ENCODE measurements at places on chromosomes 12 and 14.

GRCh38 chr12:76915361-76916169 lies 36.7 kb upstream of the CSRP2 start:
- no peak for DNase-seq

DNA sequence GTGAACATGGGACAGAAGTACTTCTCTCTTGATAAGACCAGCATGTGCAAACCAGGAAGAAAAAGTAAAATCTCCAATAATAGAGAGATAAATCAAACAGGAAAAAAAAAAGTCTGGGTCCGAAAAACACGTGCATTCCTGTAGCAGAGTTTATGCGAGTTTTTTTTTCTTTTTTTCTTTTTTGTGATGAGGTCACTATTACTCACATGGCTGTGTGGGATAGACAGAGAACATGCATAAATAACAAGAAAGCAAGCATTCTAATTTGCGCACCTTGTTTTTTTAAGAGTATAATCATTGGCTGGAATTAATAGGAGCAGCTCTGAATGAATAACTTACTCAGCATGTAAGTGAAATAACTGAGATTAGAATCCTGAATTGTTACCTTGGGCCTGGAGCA lies 91.9 kb upstream of the CPM start:
- DNase-seq, result no peak

DNA sequence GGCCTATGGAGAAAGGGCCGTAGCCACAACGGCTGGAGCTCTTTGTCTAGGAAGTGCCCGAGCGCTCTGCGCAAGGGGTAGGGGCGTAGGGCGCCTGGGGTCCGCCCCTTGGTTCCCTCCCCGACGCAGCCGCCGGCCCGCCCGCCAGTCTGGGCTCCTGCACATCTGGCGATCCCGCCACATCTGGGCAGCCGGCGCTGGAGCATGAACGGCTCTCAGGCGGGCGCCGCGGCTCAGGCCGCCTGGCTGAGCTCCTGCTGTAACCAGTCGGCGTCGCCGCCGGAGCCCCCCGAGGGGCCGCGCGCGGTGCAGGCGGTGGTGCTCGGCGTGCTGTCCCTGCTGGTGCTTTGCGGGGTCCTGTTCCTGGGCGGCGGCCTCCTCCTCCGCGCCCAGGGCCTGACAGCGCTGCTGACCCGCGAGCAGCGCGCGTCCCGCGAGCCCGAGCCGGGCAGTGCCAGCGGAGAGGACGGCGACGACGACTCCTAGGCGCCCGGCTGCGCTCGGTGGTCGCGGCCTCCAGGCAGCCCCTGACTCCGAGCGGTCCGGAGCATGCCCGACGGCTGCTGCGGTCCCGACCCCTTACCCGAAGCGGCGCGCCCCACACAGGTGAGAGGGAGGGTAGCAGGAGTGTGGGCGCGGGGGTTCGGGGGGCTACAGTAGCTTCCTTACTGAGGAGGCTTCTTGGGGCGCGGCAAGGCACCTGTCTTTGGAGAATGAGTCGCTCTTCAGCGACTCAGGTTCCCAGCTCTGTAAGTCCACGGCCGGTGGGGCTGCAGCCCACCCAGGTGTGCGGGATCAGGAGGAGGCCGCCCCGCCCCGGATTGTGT lies at the start of gene SMIM41:
Gene SMIM41 (plus strand): TSS at position 129 of the 827 bp plus-strand sequence. CDS start 76 bp downstream, at position 205.
- no peak for DNase-seq

GRCh38 chr14:92088494-92088893 lies 17.9 kb downstream of the ATXN3 start:
- DNase-seq, result no peak

DNA sequence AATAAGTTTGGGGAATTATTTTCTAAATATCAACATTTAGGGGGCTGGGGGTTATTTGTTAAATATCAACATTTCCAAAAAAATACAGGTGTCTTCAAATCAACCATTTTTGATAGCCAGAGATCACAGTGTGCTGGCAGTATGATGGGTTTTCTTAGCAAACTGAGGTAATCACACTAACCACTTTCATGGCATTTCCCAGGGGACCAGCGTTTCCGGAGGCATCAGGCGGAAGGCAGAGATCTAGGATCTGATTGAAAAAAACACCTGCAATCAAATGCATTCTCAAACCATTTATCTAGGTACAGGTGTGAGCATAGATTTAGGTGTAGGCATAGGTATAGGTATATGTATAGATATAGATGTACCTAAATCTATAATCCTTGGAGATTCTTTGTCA lies 34.6 kb downstream of the GLRX5 start:
- no peak for DNase-seq

GRCh38 chr12:124191024-124191359 lies 103.9 kb upstream of the RFLNA start:
- DNase-seq, result peak; percentile 6

GRCh38 chr14:86604561-86604960 lies 1074.6 kb downstream of the FLRT2 start:
- DNase-seq, result no peak

DNA sequence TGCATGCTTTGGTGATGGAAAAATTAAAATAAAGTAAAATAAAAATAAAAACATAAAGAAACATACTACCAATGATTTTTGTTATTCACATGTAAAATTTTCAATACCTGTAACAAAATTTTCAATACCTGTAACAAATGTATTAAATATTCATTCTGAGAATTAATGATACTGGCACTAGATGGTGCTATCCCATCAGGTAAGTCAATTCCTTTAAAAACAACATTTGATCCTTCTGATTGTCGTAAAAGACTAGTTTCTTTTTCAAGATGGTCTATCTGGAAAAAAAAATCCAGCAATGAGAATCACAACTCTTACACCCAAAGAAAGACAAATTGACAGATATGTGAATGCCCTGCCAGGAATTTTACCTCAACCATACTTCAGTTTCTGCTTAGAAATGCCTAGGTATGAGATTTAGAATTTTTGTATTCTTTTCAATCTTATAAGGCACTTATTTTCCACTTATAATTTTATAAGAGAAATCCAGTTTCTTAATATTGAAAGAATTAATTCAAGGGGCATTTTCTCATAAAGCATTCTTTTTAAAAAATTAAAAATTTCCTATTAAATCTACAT lies 30.7 kb downstream of the CEP290 start:
- DNase-seq, result no peak

DNA sequence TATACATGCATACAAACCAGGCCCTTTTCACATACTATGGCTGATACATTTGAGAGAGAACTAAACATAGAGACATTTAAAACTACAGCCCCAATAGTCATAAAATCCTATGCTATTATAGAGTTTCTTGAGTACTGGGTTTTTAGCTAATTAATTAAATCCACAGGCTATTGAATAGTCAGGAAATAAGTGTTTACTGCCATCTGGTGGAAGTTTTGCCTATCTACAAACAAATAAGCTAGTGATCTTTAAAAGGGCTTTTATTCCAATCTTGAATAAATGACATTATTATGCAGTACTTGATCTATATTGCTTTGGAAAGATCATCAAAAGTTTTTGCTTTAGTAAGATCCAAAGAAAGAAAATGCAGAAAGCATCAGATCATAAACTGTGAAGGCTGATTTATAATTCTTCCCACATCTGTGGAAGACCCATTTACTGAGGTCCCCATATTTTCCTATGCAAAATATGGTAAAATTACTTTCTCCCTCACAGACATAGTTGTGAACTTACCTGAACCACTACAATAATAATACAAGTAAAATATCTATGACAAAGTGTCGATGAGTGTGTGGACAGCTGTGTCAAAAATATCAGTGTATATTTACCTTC lies 131.3 kb downstream of the ITPR2 start:
- DNase-seq, result peak; percentile 55

DNA sequence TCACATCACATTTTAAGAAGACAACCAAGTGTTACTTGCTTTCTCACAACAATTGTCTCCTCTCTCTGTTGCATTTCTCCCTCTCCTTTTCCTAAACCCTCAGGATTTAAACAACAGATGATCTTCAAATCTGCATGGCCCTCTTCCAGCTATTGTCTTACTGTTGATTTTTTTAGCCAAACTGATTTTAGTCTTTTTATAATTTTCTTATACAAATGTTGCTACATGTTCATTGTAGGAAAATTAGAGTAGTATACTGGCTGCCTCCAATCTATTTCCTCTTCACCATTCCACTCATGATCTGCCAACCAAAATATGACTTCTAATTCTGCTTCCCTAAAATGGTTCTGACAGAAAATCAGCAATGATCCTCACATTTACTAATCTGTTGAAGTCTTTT lies 1.4 kb upstream of the KERA start:
- DNase-seq, result no peak

DNA sequence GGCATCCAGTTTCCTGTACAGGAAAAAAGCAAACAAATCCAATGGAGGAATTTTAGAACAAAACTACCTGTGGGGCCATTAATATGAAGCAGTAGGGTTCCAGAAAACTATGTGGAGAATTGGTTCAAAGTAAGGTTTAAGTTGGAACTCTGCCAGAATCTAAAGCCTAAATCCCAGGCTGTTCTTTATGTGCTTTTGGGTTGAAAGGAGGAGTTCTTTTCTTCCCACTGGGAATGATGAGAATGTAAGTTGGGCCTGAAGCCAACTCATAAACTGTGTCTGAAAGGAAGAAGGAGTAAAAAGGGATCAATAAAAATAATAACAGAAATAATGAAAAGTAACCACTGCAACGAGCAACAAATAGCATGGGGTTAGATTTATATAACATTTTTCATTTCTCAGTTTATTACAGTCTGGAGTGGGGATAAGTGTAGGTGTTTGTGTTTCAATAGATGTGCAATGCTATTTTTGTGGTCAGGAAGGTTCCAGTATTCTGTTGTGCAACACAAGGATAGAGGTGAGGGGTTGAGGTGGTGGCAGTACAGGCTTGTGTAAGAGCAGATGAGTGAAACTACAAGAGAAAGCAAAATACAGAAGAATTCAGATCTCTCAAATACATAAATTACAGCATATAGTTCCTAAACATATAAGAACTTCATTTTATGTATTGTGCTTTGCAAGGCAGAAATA lies 373.6 kb downstream of the EMP1 start:
- DNase-seq, result no peak

DNA sequence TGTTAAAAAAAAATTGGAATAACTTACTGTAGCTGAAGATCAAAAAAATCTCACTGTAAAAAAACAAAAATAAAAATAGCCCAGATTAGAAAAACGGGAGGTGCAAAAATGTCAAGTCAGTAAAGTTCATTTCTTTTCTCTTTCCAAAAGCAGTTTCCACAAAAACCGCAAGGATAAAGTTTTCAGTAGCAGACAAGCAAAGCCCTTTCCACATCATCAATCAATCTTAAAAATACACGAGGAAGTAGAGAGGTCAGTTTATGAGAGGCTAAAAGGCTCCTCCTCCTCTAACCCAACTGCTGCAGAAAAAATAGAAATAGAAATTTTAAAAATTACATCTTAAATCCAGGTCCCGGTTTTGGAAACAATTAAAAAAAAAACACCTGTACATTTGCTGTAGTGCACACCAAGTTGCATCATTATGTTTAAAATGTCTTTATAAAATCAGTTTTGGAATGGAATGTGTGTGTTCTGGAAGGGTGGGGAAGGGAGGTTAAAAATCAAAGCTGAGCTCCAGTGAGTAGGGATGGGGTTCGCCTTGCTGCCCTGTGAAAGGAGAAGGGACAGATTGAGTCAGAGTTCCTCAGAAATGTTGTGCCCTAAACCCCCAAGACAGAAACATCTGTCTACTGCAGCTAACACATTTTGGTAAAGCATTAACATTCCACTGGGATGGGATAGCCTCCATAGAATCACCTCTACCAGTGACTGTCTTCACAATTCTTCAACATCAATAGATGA lies 5.8 kb downstream of the HNRNPC start:
- DNase-seq, result peak; percentile 58

DNA sequence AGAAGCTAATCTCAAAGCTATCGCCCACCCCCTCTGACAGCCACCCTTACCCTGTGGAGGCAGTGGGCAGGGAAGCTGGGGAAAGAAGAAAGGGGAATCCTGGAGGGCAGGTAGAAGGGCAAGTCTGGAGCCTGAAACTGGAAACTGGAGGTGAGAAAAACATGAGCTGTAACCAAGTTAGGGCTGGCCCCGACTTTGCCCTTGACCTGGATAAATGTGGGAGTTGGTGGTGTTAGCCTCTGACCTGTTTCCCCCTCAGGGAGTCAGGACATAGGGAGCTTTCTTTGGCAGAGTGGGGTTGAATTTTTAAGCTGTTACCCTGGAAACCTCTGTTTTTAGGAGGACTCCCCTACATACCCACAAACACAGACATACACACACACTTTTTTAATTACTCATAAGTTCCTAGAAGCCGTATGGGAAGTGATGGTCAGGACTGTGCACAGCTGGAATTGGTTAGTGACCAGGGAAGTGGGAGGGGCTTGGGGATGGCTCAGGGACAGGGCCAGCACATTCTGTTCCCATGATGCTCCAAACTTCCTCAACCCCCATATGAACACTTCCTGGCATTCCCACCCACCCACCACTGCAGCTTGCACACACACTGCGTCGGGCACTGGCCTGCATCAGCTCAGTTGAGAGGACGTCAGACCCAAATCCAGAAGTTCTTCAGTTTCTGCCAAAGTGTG lies 5.0 kb upstream of the MMP19 start:
- DNase-seq, result peak; percentile 96

GRCh38 chr12:52086944-52087835 lies 7.7 kb downstream of the SMIM41 start:
- peak; percentile 39 for DNase-seq

DNA sequence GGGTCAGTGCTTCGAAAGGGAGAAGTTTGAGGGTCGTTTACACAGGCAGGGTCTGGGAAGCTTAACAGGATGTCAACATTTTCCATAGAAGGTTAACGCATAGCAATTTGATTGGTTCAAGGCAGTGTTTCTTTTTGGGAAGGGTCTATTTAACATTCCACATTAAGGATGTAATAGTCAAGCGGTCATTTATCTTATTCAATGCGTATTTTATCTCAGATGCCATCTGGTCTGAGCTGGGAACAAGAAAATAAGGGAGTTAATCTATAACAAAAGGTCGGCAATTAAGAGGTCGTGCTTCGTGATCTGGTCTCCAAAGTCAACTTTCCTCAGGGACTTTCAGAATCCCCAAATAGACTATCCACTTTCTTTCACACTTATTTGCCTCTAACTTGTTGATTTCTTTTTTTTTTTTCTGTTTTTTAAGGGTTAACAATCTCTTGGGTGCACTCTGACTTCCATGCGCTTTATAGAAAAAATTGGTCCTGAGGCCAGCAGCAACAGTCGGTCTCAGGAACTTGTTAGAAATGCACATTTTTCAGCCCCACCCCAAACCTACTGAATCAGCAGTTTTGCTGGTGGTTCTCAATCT lies 550 bp upstream of the RESF1 start:
- DNase-seq, result no peak

DNA sequence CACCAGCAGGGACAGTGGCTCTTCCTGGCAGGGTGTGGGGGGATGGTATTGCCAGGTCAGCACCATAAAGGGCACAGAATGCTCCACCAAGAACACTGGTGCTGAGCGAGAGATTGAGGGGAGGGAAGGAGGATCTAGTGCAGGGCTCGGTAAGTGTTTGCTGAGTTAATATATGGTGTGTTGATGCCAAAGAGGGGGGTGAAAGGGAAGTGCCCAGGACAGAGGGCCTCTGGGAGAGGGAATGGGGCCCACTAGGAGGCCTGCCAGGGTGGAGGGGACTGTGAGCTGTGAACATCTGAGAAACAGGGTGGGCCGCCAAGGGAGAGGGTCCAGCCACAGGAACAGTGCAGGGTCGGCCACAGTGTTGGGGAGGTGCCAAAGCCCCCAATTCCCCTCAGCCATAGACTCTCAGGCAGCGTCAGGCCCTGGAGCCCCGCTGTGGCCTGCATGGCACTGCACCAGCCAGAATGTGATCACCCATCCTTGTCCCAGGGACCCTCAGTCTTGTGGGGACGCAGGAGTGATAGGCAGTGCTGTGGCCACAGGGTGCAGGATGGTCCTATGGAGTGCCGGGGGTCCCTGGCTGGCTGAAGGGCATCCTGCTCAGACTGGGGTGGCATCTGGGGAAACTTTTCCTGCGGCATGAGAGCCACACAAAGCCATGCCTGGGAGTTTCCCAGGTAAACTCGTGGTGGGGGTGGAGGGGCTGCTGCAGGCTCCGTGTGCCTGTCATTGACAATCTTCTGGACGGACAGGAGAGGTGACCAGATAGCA lies 11.9 kb downstream of the RIN3 start:
- DNase-seq, result peak; percentile 40
